ENCODE measurements at places on chromosomes 3 and 15. TPM values are rescaled to one million over a fixed set of nuclear protein-coding genes. Genes with fewer than 3 reads are reported as not detected.

The IGF2BP2 gene
- 13.0 TPM for total RNA-seq

DNA sequence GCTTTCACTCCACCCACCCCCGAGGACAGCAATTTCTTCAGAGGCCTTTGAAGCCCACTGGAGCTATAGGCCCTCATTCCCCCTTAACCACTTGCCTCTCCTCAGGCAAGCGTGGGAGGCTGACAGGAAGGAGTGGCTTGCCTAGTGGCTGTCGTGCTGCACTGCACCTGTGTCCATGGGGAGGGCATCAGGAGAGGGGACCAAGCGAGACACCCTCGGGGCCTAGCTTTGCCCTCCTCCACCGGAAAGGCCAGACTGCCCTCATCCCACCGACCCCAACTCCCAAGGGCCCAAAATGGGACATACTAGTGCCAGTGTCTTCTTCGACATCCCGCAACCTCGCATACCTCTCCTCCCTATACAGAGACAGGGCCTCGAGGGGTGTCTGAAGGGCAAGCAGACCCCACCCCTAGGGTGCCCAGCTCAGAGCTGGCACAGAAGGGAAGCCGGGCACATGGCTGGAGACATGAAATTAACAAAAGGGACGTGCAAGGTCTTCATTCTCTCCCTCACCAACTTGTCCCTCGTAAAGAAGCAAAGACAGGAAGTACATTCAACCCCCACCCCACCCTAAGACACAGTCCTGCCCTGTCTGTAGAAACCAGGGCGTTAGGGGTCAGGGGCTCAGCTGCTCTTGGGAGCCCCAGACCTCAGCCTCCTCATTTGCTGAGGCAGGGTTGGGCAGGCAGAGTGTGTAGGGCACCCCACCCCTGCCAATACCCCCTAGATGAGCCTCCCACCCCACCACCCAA, 24.3 kb downstream of the VIPR1 start:
- no peaks in the 10 kb centered on the region for H3K27me3 ChIP-seq
- no peaks in the 10 kb centered on the region for H3K36me3 ChIP-seq
- H3K4me3 ChIP-seq: no peak overlapping the region
- no peaks in the 10 kb centered on the region for H3K4me1 ChIP-seq
- H3K27ac ChIP-seq: no peak overlapping the region

GRCh38 chr3:49794926-49795905, 4.5 kb downstream of the CDHR4 start:
- H3K27ac ChIP-seq: no peak overlapping the region
- H3K27me3 ChIP-seq: no peaks in the 10 kb centered on the region
- no peaks in the 10 kb centered on the region for H3K4me1 ChIP-seq
- no peak for DNase-seq
- no peak overlapping the region for H3K4me3 ChIP-seq
- no peaks in the 10 kb centered on the region for H3K36me3 ChIP-seq

DNA sequence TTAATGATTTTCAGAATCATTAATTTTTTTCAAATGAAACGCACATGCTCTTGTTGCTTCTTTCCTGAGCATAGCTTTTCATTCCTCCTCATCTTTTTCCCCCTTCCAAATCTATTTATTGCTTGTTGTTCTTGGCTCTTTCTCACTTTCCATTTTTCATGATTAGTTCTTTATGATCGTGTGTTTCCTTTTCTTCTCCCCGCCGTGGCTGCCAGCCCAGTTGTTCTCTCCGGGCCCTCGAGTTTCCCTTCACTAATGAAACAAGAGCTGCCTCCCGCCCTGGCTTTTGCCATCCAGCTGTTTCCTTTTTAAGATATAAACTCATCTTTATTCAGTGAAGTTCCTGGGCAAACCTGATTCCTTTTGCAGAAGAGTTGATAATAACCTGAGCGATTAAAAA, 170.2 kb upstream of the NR2F2 start:
- H3K27ac ChIP-seq: peak overlapping the region; percentile 56
- no peaks in the 10 kb centered on the region for H3K4me1 ChIP-seq
- H3K4me3 ChIP-seq: no peak overlapping the region
- DNase-seq: peak; percentile 48

DNA sequence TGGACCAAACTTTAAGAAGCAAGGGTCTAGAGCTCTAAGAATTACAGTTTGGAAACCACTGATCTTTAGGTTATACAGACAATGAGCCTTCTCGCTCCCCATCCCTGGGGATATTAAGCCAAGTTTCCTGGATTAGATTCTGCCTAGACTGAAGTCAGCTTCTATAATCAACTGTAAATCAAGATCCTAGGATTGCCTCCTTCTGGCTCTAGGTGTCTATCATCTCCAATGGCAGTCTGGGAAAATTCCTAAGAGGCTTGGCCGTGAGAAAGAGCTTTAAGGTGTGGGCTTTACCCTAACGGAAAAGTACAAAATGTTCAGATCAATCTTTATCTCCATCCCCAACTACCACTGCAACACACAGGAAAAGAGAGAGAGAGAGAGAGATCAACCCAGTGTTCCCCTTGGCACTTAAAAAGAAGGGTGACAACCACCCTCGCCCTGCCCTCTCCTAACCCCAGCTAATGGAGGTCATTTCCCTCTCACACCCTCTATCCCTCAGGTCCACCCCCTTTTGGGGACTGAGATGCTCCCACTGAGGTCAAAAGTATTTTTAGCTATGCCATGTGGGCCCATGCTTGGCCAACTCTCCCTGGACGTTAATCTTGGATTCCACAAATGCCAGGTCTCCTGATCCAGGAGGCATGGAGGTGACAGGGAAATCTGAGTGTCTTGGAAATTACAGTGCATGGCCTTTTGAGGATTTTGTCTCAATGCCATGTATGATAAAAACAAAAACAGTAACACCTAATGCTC, 202.8 kb upstream of the BCL6 start:
- no peaks in the 10 kb centered on the region for H3K36me3 ChIP-seq
- H3K4me3 ChIP-seq: no peak overlapping the region
- H3K4me1 ChIP-seq: peaks cover 5% of the 10 kb centered on the region

The MYLK gene
- total RNA-seq: 13.6 TPM

DNA sequence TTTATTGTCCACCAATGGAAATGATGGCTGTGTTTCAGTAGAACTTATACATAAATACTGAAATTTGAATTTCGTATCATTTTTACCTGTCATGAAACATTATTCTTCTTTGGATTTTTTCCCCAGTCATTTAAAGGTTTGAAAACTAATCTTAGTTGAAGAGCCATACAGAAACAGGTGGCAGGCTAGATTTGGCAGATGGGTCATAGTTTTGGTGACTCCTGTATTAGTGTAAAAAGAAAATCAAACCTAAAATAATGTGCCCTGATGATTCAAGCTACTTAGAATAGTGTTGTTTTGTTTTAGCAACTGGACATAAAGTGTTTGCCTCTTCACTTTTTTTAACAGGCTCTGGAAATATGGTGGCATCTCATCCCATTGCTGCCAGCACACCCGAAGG, 68.9 kb downstream of the SIDT1 start:
- DNase-seq: no peak
- H3K27ac ChIP-seq: no peak overlapping the region
- H3K4me1 ChIP-seq: no peaks in the 10 kb centered on the region
- no peaks in the 10 kb centered on the region for H3K36me3 ChIP-seq
- no peaks in the 10 kb centered on the region for H3K27me3 ChIP-seq
- no peak overlapping the region for H3K4me3 ChIP-seq

DNA sequence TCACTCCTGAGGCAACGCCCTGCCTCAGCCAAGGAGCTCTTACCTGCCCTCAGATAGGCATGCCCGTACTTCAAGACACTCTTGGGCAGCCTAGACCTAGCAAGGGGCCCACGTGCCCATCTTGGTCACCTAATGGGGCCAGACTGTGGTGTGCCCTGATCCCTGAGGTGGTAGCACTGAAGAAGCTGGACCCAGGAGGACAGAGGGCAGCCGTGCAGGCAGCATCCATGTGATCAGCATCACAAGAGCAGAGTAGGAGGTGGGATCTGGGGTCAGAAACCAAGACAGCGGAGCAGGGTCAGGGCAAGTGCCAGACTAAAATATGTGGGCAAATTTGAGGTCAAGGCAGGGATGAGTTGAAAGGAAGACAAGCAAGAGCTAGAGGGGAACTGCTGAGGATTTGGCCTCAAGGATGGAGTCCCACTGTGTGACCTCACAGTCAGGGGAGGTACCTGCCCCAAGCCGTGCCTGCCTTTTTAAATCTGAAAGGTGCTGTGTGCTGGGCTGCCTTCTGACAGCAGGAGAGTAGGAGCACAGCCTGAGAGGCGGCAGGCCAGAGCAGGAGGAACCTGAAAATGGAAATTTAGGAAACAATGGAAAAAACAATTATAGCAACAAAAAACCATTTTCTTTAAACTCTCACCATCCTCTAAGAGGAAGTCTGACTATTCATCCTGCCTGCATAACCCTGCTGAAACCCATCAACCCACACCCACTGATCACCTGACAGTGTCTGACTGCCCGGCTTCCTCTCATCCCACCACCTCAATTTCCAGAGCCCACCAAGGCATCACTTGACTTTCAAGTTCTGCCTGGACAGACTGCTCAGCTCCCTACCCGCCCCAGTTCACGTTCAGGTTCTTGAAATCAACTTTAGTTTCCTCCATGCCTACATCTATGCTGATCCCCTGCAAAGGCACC, 7.3 kb downstream of the ZBTB38 start:
- H3K4me3 ChIP-seq: no peak overlapping the region
- peaks cover 29% of the 10 kb centered on the region for H3K4me1 ChIP-seq
- no peak overlapping the region for H3K27ac ChIP-seq

DNA sequence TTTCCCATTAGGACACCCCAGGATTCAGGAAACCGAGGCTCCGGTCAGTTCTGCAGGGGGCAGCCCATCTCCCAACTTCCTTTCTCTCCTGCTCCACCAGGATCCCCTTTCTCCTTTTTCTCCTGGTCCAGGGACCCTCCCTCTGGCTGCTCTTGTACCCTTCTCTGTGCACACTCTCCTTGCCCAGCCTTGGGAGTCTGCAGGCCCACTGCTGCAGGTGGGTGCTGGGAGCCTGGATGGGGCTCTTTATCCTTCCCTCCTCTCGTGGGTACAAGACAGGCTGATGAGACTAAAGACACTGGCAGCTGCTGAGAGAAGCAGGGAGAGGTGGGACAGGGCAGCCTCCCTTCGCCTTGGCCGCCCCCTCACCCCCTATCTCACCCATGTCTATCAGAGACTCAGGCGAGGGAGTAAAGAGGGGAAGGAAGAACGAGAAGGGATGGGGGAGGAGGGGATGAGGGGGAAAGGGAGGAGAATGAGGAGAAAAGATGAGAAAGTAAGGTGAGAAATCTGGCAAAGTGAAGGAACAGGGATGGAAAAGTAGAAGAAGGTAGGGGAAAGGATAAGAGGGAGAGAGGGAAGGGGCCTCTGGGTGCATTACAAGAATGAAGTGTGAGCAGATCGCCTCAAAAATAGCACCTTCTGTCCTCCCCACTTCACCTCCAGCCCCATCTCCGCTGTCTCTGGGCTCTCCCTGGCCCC, 45.2 kb downstream of the ITGA11 start:
- H3K4me3 ChIP-seq: no peak overlapping the region
- no peaks in the 10 kb centered on the region for H3K36me3 ChIP-seq
- H3K4me1 ChIP-seq: no peaks in the 10 kb centered on the region
- no peaks in the 10 kb centered on the region for H3K27me3 ChIP-seq
- no peak for DNase-seq
- H3K27ac ChIP-seq: no peak overlapping the region

DNA sequence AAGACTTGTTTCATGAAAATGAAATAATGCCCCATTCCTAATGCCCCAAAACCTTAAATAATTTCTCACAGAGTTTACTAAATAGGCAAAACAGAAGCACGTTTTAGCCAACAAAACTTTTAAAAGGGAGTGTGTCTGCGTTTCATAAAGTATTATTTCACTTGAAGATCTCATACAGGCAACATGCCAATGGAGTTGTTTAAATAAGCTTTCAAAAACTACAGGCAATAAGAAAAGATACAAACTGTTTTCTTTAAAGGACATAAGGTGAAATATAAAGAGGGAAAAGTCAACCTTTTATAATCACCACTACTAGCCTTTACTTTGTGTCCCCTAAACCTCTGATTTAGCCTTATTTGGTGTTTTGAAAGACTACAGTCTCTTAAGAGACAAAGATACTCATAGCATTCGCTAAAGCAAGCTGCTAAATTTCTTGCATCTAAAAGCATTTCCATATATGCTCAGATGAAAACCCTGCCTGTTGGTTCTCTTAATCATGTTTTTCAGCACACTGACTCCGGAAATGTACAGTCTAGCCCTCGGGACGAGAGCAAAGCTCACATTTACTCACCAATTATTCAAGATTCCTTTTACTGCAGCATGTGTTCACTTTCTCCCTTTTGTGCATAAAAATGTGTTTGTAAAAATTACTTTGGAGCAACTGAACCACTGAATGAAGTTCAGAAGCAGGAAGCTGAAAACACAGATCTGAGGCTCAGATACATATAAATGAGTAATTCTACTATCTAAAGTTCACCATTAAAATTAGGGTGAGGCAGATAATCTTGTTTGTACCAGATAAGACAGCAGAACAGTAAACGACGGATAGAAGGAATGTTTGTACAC, 119.0 kb downstream of the GOLIM4 start:
- H3K27me3 ChIP-seq: no peaks in the 10 kb centered on the region
- H3K4me3 ChIP-seq: no peak overlapping the region
- no peaks in the 10 kb centered on the region for H3K36me3 ChIP-seq
- DNase-seq: no peak
- H3K4me1 ChIP-seq: peaks cover 8% of the 10 kb centered on the region
- H3K27ac ChIP-seq: no peak overlapping the region
